ENCODE measurements at places on chromosomes 16 and 17. TPM values are rescaled to one million over a fixed set of nuclear protein-coding genes. Genes with fewer than 3 reads are reported as not detected.

The WSCD1 gene
- 3.9 TPM for total RNA-seq

The LITAFD gene
- total RNA-seq, result not detected

The KRTAP9-2 gene
- not detected for total RNA-seq

The C17orf67 gene
- 2.0 TPM for total RNA-seq

The INCA1 gene
- total RNA-seq, result 0.71 TPM

The EVPLL gene
- 0.22 TPM for total RNA-seq

The VWA3A gene
- total RNA-seq, result 0.55 TPM

The P2RX5 gene
- total RNA-seq, result 0.29 TPM

The SLC12A3 gene
- total RNA-seq, result not detected

The NACA2 gene
- total RNA-seq, result not detected

The MYCBPAP gene
- 0.61 TPM for total RNA-seq

The MAP3K14 gene
- total RNA-seq, result 8.7 TPM

The NUPR1 gene
- total RNA-seq, result 116 TPM

The GCSH gene
- 39.2 TPM for total RNA-seq

The MT1H gene
- total RNA-seq, result 0.58 TPM

The PABPN1L gene
- not detected for total RNA-seq

The MMP2 gene
- 521 TPM for total RNA-seq

The CCDC200 gene
- not detected for total RNA-seq

The TNFAIP1 gene
- 61.3 TPM for total RNA-seq

The SLC2A4 gene
- total RNA-seq, result 8.1 TPM

The KRTAP9-4 gene
- not detected for total RNA-seq
